ENCODE measurements at places on chromosomes 2 and 18.

GRCh38 chr2:233775414-233775813 lies 2.7 kb upstream of the MROH2A start:
- DNase-seq, result no peak

DNA sequence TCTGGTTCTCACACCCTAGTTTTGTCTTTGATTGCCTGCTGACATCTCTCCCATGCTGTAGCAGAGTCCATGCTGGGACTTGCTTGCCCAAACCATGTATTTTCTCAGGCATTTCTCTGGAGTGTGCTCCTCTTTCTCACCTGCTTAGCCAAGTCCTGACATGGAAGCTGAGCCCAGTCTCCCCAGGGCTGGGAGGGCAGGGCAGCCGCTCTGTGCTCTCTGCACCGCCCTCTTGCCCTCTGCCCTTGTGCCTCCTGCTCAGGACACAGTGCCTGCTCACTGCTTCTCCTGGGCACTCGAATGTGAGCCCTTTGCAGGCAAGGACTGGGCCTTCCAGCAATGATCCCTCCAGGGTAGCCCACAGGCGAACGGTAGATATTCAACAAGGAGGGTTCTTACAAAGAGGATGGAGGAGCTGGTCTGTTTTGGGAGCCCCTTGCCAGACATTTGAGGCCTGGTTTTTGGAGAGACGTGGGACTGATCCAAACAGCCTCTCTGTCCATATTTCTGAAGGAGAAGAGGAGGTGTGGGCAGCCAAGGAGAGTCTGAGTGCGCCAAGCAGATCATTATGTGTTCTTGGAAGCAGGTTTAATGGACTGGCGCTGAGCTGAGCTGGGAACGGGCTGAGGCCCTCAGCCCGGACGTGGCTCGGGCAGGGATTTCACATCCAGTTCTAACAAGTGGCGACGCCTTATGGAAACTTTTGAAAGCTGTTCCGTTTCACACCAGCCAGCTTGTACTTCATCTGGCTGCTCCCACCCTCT lies 4.0 kb downstream of the SLC14A2 start:
- no peak for DNase-seq

DNA sequence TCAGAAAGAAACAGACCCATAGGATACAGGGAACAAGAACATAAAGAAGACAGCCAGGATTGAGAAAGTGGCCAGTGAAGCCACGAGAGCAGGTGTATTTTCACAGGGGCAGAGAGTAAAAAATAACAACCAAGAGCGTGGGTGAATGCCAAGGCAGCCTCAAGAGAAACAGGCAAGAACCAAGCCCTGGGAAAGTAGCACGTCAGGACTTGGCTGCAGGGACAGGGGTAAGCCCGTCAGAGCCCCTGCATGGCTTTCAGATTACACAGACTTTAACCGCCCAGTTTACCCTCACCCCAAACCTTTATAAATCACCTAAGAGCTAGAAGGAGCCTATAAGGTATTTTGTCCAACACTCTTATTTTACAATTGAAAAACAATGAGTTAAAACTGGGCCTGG lies 43.7 kb downstream of the ARL4C start:
- DNase-seq, result peak; percentile 34

DNA sequence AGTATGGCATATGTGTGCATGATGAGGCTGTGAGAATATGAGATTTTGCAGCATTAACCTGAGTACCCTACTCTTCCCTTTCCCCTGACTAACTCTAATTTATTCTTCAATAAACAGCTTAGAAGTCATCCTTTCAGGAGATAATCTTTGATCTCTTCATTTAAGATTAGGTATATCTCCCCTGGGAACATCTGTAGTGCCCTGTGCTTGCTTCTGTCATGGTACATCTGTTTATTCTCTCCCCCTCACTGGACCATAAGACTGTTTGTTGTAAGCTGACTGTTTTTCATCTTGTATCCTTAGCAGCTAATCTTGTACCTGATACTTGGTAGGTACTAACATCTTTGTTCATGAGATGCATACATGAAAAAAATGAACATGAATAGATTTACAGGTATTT lies 83.1 kb downstream of the MBD5 start:
- DNase-seq, result no peak

DNA sequence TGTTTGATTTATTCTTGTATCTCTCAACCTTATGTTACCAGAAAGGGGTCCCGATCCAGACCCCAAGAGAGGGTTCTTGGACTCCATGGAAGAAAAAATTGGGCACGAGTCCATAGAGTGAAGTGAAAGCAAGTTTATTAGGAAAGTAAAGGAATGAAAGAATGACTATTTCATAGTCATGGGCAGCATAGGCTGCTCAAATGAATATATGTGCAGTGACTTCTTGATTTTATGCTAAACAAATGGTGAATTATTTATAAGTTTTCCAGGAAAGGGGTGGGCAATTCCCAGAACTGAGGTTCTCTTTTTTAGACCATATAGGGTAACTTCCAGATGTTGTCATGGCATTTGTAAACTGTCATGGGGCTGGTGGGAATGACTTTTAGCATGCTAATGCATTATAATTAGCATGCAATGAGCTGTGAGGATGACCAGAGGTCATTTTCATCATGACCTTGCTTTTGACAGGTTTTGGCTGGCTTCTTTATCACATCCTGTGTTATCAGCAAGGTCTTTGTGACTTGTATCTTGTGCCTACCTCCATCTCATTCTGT lies 832.4 kb upstream of the CDH2 start:
- no peak for DNase-seq

GRCh38 chr18:23380001-23380550 lies 73.0 kb upstream of the RIOK3 start:
- DNase-seq, result no peak

- no peak for DNase-seq
These were observed 289.6 kb downstream of the SOCS6 start for GRCh38 chr18:70578480-70578879.

DNA sequence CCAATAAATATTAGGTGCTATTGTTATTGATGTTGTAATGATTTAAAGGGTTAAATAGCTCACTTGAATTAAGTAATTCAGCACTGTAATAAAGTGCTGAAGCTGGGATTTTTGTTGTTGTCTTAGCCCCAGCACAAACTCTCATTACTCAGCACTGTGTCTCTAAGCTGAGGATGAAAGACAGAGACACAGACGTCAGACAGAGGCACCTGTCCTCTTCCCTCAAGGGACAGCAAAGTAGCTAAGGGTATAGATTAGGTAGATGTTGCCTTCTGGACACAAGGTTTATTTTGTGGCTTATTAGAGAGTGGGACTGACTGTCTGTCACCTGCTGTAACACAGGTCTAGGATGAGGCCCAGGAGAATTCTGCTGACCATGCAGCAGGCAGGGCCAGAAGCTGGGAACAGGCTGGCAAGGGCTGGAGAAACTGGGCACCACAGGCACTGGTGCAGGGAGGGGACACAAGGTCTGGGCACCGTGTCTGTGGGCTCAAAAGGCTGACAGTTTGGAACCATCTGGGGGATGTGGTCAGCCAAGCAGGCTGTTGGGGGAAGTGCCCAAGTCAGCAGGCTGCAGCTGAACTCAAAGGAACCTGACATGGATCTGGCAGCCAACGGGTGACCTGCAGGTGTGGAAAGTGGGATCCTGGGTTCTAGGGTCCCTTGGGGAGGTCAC lies 20.0 kb upstream of the PTPN4 start:
- DNase-seq, result no peak

DNA sequence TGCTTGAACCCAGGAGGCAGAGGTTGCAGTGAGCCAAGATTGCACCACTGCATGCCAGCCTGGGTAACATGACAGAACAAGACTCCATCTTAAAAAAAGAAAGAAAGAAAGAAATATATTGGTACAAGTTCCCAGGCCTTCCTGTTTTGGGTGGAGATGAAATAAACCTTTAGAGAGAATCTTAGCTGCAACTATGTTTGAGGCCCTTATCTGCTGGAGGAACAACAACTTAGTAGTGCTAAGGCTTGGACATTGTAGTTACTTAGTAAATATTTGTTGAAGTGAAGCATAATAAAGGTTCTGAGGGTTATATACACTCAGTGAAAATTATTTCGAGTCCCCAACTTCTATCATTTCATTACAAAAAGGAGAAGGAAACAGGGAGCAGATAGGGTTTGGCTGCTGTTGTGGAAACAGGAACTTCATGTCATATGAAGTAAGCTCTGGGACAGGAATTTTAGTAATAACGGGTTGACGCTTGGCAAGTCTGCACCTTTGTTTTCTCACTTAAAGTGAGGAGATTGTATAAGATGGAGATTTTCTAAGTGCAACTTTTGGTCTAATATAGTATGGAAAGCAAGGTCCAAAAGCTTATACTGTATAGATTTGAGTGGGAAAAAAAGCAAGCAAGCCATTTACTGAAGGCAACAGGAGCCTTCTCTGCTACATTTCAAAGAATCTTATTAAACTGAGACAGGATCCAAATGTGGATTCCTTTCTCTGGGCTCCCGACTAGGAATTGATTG lies 40.0 kb upstream of the AGPS start:
- no peak for DNase-seq

DNA sequence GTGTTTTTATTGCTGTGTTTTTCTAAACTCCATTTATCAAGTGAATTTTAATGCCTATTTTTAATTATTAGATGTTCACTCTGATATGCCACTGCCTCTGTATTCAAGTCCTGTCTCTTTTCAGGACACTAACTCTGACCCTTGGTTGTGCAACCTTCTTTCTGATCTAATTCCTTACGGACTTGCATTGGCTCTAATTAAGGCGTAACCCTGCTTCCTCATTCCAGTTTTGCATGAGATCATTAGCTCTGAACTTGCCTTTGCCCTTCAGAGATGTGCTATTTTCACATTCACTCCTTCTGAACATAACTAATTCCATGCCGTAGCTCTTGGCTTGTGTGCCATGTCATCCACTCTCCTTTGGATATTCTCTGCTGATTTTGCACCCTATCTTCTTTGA lies 162.5 kb upstream of the TMEFF2 start:
- no peak for DNase-seq

- peak; percentile 48 for DNase-seq
These were observed 48.8 kb downstream of the TMEM163 start for GRCh38 chr2:134669731-134670669.

GRCh38 chr2:36773947-36774346 lies 77.4 kb downstream of the VIT start:
- DNase-seq, result no peak

DNA sequence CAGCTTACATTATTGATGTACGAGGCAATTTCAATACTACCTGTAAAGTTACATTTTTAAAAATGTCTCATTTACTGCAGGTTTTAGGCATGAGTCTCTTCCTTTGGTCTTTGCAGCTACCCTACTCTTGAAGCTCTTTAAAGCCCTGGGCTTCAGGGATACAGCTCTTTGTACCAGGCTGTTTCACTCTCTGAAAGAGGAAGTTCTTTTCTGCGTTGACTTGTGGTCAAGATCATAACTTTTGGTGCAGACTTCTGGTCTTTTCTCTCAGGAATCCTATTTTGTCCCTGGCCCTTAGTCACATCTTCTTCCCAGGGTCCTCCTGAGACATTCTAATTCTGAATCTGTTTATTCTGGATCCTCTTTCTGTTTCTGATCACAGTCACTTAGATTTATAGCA lies 16.6 kb upstream of the HRH4 start:
- no peak for DNase-seq

GRCh38 chr18:47756364-47757016 lies 174.0 kb downstream of the SMAD2 start:
- DNase-seq, result peak; percentile 53

DNA sequence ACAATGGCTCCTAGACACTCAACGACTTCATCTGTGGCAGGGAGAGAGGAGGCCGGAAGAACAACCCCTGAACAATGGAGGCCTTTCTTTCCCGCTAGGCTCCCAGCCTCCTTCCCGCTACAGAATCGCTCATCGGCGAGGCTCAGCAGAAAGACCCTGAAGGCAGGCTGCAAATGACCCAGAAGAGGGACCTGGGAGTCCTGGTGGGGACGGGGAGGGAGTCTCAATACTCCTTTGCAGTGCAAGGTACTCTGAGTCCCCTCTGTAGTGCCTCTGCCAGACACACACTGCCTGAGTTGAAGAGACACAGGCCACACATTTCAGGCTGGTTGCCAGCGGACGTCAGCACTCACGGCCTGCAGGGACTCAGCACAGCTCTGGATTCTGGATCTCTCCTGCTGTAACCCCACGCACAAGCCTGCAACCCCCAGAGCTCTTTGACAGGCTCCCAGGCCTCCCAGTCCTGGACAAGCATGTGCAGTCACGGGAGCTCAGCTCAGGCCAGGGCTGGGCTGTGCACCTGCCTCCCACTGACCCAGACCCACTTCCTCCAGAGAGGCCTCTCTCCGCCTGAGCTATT lies 6.1 kb downstream of the GPR17 start:
- no peak for DNase-seq

- DNase-seq, result no peak
These were observed 10.6 kb downstream of the THNSL2 start for GRCh38 chr2:88180605-88181240.

DNA sequence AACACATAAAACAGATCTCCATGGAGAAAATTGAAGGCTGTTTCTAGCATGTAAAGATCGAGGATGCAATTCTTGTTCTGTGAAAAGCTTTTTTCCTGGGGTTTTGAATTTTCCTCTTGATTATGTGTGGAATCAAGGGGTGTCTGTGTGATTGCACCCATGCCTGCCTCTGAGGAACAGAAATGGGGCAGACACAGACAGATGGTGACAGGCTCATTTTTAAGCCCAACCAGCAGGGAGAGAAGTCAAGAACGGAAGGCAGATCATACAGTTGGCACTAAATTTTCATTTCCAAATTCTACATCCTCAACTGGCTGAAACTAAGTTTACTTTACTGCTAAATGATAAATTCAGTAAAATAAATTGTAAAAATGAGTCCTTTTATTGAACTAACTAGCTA lies 1037.7 kb upstream of the KLHL29 start:
- no peak for DNase-seq

- DNase-seq, result no peak
These were observed 20.0 kb downstream of the FOSL2 start for GRCh38 chr2:28412625-28413151.

DNA sequence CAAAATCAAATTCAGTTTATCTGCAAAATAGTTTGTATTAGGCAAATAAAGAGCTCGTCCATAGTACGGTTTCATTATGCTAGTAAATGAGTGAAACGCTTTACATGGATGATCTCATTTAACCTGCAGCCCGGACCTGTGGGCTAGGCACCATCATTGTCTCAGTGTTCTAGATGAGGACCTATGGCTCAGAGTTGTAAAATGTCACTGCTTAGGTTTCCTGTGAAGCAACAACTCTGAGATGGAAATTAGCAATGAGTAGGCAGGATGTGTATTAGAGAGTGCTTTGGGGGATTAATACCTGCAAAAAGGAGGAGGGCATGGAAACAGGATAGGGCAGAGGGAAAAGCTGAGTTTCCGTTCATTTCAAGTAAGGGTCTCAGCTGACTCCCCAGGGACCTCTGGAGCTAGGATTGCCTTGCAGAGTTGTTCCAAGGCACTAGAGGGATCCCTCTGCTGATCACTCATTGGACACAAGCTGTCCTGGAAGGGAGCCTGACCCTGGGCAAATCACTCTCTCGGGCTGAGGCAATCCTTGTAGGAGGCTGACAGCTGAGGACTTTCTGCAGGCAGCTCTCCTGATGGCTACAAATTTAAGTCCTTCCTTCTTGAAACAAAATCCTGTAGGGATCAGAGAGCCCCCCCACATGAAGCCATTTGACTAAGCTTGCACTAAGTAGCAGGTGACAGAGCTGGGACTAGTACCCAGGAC lies 58.8 kb upstream of the SIX2 start:
- no peak for DNase-seq

- DNase-seq, result no peak
These were observed 218.7 kb downstream of the SLC4A10 start for GRCh38 chr2:161842736-161843433.

- DNase-seq, result no peak
These were observed 8.2 kb upstream of the CHRNA1 start for GRCh38 chr2:174772472-174772801.

- no peak for DNase-seq
These were observed 39.6 kb downstream of the PTPN2 start for GRCh38 chr18:12844391-12844790.

All from activated T-cell treated with anti-CD3 and anti-CD28 coated beads, Interleukin-2, amount 50 U/mL, for 72 hours (primary cell).